ENCODE measurements at places on chromosomes 6 and 20. TPM values are rescaled to one million over a fixed set of nuclear protein-coding genes. Genes with fewer than 3 reads are reported as not detected.

The TMEM181 gene
- total RNA-seq = 47.2 TPM

The IRF4 gene
- total RNA-seq = 0.29 TPM

The OVOL2 gene
- total RNA-seq = not detected

The SLC22A3 gene
- not detected for total RNA-seq

The PGC gene
- total RNA-seq = not detected

The BPIFB2 gene
- not detected for total RNA-seq

The PCMT1 gene
- total RNA-seq = 154 TPM

The IRAK1BP1 gene
- 3.9 TPM for total RNA-seq

The FKBP1C gene
- 2.9 TPM for total RNA-seq

The CALHM4 gene
- total RNA-seq = 0.33 TPM

The HLA-G gene
- total RNA-seq = not detected

The SEC63 gene
- total RNA-seq = 25.6 TPM

The CLVS2 gene
- total RNA-seq = not detected

The HLA-DMB gene
- 0.96 TPM for total RNA-seq

The OR2H1 gene
- total RNA-seq = not detected

The EMILIN3 gene
- not detected for total RNA-seq

The PRRT1 gene
- not detected for total RNA-seq

The MROH8 gene
- 0.98 TPM for total RNA-seq

The LAMP5 gene
- 0.98 TPM for total RNA-seq

The SMOC2 gene
- total RNA-seq = not detected

The SLC22A2 gene
- total RNA-seq = not detected

The SLC2A10 gene
- total RNA-seq = 8.8 TPM

The TSHZ2 gene
- 0.98 TPM for total RNA-seq
